Thoracic aorta (tissue), 2 donors: ENCODE measurements at places on chromosomes 5 and 9.

DNA sequence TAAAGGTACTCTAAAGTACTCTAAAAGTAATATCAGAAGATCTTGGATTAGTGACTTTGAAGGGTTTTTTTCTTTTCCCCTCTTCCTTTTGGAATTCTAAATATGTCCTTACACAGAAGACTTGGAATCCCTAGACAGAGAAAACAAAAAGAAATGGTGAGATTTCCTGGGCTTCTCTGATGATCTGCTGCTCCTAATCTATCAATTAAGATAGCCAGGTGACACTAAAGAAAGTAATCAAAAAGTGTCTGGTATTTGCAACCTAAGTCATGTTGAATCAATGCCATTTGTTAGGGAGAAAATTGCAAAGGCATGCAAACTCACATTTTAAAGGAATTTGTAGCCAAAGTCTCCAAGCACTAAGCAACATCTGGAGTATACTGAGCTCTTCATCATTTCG lies 29.5 kb upstream of the MYO10 start:
- H3K36me3 ChIP-seq, result no peaks in the 10 kb centered on the region
- no peaks in the 10 kb centered on the region for H3K27me3 ChIP-seq
- H3K4me1 ChIP-seq, result no peaks in the 10 kb centered on the region
- no peak for DNase-seq
- H3K27ac ChIP-seq, result no peak overlapping the region

DNA sequence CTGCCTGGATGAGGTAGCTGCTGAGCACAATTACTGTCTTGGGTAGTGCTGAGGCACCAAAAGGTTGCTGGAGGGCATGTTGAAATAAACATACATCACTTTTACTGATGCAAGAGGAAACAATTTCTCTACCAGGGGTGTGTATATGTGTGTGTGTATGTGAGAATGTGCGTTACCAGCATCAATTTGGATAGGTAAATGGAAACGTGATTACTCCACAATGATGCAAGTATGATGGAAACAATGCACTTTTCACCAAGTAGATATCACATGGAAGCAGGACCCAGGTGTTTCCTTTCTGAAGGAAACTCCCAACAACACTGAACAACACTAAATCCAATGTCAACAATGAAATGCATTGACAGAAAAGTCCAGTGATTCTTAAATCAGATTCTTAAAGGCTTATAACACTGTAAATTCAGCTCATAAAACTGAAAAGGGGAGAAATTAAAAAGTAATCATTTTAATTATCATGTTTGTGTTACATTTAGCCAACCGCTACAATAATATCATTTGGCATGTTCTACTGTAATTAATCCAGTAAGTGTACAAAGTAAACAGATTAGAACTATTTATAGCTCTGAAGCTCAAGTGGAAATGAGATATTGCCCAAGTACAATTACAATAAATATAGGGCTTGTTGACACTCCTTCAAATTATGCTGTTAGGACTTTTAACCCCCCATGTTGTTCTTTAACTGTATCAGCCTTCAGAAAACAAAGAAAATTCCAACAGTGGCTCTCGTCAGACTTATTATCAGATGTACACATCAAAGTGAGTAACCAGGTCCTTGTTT lies 25.3 kb downstream of the YIPF5 start:
- H3K36me3 ChIP-seq, result no peaks in the 10 kb centered on the region
- no peak overlapping the region for H3K27ac ChIP-seq
- H3K27me3 ChIP-seq, result no peaks in the 10 kb centered on the region
- no peak for DNase-seq
- H3K4me1 ChIP-seq, result no peaks in the 10 kb centered on the region

DNA sequence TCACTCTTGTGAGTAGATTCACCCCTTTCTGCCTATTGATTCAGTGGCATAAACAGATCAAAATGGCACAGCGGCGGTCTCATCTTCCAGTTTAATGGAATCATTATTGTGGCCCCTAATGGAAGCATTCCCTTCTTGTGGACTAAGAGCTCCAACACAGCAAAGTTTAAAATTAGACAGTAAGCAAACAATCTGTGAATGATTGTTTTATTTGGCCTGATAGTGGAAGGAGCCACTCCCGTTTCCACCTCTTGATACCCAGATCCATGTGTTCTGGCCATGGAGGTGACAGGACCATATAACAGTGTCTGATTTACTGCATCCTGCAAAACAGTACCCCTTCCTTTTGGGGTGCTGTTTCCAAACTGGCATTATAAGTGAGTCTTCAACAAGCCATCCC lies 41.2 kb upstream of the BARX1 start:
- H3K27ac ChIP-seq, result no peak overlapping the region
- H3K27me3 ChIP-seq, result no peaks in the 10 kb centered on the region
- no peaks in the 10 kb centered on the region for H3K4me1 ChIP-seq
- H3K4me3 ChIP-seq, result no peak overlapping the region
- DNase-seq, result no peak
- no peaks in the 10 kb centered on the region for H3K36me3 ChIP-seq

- no peaks in the 10 kb centered on the region for H3K36me3 ChIP-seq
- no peak for DNase-seq
- no peaks in the 10 kb centered on the region for H3K27me3 ChIP-seq
- H3K4me1 ChIP-seq, result no peaks in the 10 kb centered on the region
- no peak overlapping the region for H3K4me3 ChIP-seq
- H3K27ac ChIP-seq, result no peak overlapping the region
Observed at GRCh38 chr5:23257656-23258055, 249.8 kb upstream of the PRDM9 start.

DNA sequence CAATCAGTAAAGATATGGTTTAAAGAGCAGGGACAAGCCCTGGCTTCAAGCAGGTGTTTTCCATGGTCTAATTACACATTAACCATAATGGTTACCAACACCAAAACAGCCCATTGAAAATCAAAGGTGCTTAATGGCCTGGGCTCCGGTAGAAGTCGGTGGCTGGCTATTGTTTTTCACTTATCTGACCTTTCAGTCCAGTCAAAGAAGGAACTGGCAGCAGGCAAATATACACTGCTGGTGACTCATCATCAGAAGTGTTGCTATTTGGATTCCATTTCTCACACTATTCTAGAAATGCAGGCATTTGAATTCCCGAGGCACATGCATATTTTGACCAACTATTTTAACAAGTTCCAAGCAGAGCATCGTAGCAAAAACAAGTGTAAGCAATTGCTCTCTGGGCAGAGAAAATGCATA lies 26.3 kb upstream of the GABRP start:
- no peak overlapping the region for H3K4me3 ChIP-seq
- H3K27ac ChIP-seq, result peak overlapping the region; percentile 47
- H3K36me3 ChIP-seq, result no peaks in the 10 kb centered on the region
- no peak for DNase-seq
- peaks cover 24% of the 10 kb centered on the region for H3K4me1 ChIP-seq
- no peaks in the 10 kb centered on the region for H3K27me3 ChIP-seq

- H3K4me3 ChIP-seq, result no peak overlapping the region
- H3K27me3 ChIP-seq, result no peaks in the 10 kb centered on the region
- DNase-seq, result no peak
- peaks cover 70% of the 10 kb centered on the region for H3K4me1 ChIP-seq
Observed at GRCh38 chr9:76658510-76659231, 105.6 kb upstream of the PCA3 start.

DNA sequence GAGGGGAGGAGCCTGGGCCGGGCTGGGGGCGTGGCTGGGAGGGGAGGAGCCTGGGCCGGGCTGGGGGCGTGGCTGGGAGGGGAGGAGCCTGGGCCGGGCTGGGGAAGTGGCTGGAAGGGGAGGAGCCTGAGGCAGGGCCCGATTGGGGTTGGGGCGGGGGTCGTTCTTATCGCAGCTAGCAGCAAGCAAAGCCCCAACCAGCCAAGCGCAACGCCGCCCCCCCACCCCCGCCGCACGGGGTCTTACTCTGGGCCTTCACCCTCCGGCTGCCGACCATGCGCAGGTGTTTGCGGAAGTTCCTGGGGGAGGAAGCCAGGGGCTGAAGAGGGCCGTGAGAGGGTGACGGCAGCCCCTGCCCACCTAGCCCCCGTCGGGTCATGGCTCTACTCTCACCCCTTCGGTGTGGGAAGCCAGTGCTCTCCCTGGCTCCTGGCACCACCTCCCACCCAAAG lies 5.0 kb downstream of the NSMF start:
- H3K27me3 ChIP-seq, result no peaks in the 10 kb centered on the region
- DNase-seq, result no peak
- H3K4me3 ChIP-seq, result peak overlapping the region; percentile 62
- H3K4me1 ChIP-seq, result peaks cover 25% of the 10 kb centered on the region
- peaks cover 16% of the 10 kb centered on the region for H3K36me3 ChIP-seq
- no peak overlapping the region for H3K27ac ChIP-seq
